ENCODE measurements at places on chromosomes 12 and 14.

- DNase-seq, result no peak
These were observed 1.8 kb upstream of the PARP2 start for GRCh38 chr14:20341646-20342045.

DNA sequence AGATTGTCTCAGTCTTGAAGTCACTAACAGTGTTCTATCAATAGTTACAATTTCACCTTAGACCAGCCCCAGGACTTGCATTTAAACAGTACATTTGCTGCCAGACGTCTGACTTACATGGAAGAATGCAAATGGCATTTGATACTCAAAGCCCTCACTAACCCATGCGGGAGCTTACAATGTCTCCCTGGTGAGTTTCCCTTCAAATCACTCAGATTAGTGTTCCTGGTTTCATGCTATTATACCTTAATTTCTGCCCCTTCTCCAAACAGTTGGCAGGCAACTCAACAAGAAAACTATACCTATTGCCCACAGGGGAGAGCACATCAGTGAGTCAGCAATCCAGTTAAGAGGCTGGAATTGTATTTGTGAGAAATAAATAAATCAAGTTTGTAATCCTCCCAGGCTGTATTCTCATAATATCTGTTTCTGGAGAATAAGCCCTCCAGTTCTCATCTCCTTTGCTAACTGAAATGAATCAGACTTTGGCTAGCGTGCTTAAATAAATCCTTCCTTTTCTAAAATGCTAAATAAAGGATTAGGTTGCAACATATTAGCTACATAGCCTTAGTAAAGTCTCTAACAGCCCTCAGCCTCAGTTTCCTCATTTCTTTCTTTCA, 23.7 kb downstream of the GSTZ1 start:
- DNase-seq, result no peak

GRCh38 chr14:104026024-104026423, 59.5 kb upstream of the ASPG start:
- no peak for DNase-seq

DNA sequence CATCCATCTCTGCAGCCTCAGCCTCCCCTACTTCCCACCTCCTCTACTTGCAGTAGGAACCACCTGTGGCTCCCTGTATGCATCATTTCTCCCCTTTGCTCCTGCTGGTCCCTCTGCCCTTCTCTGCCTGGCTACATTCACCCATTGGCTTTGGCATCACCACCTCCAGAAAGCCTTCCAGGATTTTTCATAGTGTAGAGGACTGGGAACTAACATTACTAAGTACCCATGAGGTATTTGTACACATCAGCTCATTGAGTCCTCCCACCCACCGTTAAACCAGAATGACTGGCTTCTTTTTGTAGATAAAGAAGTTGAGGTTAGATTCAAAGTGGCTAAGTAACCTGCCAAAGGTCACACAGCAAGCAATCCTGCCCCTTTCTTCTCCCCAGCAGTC, 17.1 kb downstream of the SYNE3 start:
- no peak for DNase-seq

DNA sequence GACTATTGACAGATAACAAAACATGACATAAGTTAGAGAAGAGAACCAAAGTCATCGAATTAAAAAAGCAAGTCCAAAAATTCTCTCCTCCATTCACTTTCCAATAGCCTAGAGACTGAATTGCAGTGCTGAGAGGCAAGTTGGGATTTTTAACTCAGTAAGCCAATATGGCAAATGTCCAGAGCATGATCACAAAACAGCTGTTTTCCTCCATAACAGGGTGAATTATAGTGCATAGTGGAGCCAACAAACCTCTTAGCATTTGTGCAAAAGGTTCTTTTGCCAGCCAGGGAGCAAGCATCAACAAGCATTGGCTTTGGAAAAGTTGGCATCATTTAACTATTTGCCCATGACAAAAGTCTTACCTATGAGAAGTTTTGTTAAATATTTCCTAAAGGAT, 458.8 kb upstream of the NOVA1 start:
- no peak for DNase-seq

DNA sequence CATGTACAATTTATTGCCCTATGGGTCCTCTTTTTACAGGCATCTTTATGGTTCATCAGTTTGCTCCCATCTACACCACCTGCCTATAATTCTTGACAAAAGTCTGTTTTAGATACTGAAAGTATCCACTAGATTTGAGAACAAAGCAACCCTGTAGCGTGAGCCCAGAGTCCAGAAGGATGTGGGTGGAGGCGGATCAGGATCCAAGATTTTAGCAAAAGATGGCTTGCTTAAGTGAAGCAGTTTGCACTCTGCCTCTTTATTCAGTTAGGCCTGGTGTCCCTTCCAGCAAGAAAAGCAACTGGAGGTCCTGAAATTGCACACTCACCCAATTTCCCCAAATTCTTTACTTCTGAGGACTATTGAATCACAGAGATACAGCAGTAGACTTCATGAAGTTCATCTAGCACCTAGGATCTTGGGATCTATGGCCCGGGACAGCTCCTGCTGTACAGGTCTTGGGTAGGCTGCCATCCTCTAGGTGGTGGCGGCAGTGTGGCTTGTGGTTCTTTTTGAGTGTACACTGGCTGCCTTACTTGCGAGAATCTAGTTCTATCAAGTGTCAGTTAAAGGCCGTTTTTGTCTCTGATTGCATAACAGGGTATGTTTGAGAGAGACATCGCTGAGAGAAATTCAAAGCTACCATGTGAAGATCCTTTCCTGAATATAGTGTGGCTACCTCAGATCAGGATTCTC, 873.2 kb downstream of the NRXN3 start:
- DNase-seq, result no peak

DNA sequence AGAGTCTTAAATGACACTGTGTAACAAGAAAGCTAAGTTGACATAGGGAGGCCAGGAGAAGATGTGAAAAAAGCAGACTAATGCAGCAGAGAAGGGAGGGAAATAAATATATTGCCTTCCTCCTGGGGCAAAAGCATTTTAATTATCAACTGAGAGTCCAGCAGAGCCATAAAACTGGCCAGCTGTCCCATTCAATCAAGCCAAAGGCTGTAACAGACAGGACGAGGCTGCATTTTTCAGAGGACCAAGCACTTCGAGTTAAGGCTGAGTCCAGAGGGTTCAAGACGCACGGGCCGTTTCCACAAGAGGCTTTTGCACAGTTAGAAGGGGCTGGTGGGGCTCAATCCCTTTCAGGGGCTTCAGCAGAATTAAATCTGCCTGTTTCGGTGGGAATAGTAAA, 20.4 kb downstream of the MAP3K9 start:
- no peak for DNase-seq

- no peak for DNase-seq
These were observed 20.8 kb downstream of the TPCN1 start for GRCh38 chr12:113242026-113242418.

- DNase-seq, result no peak
These were observed 36.5 kb downstream of the UBE3B start for GRCh38 chr12:109513977-109514376.

DNA sequence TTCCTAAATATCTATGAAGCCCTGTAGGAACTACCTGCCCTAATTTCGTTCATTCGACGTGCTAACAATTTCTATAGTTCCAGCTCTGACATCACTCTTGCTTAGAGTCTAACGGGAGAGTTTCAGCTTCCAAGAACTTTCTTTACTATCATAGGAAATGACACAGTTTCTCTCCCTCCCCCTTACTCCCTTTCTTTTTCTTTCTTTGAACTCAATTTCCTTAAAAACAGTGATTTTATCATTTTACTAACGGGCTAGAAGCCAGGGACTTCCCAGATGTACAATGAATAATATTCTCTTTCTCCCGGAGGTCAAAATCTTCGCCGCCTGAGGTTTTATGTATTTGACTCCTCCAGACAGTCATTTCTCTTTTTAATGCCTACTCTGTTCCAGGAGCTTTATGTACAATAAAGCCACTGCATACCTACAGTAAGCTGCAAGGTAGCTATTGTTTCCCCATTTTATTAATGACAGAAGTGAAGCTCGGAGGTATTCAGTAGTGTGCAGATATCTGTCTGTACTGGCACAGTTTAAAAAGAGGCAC, 15.7 kb downstream of the SMCO2 start:
- peak; percentile 41 for DNase-seq

DNA sequence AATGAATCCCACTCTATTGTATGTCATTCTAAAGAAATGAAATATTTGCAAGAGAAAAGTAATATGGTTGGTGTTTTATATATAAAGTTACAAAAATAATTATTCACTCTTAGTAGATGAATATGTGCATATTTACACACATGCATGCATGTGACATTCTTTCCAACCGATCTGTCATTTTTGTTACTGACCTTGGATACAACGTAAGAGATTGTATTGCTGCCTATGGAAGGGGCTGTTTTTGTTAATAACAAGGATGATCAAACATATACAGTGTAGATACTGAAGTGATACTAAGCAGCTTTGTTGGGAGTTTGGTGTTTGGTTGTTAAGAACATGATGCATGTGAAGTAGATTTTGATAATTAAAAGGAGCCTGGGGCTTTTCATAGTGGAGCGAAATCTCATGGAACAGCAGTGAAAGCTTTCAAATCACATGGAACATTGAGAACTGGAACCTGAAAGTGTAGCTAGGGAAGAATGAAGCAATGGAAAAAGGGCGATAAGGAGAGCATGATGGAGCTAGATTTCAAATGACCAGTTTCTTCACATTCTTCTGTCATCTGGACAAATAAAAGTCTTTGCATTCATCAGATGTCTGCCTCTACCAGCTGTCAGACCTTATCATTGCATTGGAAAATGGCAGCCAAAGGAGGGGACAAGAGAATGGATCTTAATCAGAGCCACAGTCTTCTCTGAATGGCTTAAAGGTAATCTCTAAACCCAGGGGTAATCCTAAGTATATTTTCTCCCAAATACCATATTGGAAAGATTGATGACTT, 10.0 kb downstream of the BORCS5 start:
- no peak for DNase-seq

DNA sequence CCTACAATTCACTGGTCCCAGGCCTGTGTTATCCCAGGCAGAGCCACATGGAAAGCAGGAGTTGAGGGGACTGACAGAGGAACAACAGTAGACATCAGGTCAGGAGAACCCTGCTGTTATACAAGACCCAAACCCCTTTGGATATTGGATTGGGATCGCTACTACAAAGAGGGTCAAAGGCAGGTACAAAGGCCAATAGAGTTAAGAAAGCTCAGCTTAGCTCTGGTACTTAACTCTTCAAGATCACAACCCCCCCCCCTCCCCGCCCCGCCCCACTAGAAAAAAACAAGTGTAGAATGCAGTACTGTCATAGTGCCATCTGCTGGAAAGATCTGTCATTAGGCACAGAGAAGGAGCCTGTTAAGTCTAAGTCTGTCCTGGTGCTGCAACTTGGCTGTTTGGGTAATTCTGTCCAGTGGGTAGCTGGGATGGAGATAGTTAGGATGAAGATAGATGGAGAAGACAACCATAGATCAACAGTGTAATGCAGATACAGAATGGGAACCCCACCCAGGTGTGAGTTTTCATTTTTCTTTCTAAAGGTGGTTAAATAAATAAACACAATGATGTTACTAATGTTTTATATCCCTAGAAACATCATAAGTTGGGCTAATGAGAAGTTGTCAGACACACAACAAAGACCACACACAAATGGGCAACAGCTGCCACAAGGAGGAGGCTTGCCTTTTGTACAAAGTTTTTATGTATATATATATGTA, 17.2 kb downstream of the REM2 start:
- DNase-seq, result peak; percentile 59

DNA sequence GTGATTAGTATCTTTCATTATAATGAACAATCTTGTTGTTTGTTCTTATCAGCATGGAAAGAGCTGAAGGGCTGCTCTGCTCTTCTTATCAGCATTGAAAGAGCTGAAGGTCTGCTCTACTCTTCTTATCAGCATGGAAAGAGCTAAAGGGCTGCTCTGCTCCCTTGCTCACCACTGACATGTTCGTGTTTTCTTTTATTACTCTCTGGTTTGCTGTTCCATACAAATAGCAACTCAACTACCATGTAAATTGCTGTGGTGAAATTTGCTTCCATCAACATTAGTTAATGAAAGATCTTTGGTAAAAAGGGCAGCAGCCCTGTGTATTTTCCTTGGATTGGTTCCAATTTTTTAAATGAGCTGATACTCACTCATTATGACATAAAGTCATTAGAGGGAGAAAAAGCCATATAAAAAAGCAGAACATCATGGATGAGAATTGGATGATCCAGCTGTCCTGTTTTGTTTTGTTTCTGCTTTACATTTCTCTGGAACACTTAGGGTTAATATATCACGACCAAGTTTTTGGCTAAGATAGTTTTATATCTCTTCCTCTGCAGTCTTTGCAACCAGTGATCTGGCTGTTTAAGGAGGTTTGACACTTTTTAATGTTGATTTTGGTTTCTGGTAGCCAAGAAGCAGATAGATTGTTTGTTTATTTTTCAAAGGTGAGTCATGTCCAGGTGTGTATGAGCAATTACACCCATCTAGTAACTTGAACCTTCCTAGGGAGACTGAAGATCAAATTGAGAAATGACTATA, 356.6 kb downstream of the CEP128 start:
- DNase-seq, result no peak

DNA sequence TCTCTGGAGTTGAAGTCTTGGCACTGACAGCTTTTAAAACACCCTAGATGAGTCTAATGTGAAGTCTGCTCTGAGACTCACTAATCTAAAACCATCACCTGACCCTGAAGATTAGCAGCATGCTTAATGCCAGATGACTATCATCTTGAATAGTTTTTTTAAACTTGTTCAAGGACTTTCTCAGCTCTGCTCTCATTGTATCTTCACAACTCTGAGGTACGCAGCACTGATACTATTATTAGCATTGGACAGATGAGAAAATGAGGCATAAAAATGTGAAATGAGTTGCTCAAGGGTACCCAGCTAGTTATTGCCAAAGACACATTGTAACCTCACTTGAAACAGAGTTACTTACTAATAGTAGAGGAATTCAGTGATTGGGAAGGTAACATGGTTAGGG, 4.8 kb downstream of the SLC38A1 start:
- DNase-seq, result no peak

DNA sequence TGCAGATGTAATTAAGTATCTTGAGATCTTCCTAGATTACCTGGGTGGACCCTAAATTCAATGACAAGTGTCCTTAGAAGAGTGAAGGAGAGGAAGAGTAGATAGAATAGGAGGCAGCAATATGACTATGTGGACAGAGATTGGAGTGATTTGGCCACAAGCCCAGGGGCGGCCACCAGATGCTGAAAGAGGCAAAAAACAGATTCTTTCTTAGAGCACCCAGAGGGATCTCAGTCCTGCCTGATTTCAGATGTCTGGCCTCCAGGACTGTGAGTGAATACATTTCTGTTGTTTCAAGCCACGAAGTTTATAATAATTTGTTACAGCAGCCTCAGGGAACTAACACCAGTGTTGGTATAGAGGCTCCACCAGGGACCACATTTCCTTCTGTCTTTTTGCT, 67.3 kb downstream of the DACT1 start:
- DNase-seq, result no peak

GRCh38 chr12:52582486-52582885, 8.8 kb upstream of the KRT74 start:
- DNase-seq, result no peak

- no peak for DNase-seq
These were observed 2.5 kb upstream of the PSMC1 start for GRCh38 chr14:90253826-90254225.

DNA sequence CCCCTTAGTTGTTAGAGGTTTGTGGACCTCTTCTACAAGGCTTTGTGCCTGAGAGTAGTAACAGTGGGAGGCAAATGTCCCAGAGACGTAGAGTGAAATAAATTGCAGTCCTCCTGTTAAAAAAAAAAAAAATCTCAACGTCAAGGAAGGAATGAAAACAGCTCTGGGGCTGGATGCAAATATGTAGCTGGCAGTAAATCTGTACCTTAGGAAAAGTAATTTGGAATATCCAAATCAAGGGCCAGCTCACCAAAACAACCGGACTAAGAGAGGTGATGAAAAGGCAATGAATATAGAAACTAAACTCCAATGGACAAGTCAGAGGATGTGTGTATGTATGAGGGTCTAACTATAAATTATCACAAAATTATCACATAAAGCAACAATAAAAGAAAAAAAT, 27.0 kb downstream of the SINHCAF start:
- DNase-seq, result no peak

All from astrocyte of the cerebellum (primary cell).